ENCODE measurements at places on chromosomes 5 and 9.

- DNase-seq = no peak
Observed at GRCh38 chr9:126328407-126328806, 1.8 kb downstream of the MVB12B start.

DNA sequence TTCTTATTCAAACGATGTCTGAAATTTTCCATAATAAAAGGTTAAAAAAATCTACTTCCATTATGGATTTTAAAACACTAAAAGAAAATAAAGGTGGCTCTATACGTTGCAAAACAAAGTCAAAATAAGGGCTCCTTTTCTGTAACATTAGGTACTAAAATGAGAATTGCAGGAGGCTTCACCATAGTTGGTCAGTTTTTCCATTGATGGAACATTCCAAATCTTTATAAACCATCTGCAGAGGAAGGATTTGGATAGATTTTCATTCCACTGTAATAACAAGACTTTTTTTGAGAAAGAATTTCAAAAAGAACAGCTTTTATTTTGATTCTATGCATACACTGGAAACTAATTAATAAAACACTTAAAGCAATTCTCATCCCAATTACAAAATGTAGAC lies 145.6 kb downstream of the LURAP1L start:
- no peak for DNase-seq

GRCh38 chr5:123176938-123177275 lies 87.9 kb downstream of the PRDM6 start:
- no peak for DNase-seq

- DNase-seq = no peak
Observed at GRCh38 chr5:81115261-81115660, 117.9 kb upstream of the CKMT2 start.

GRCh38 chr9:122031776-122032175 lies 61.3 kb downstream of the TTLL11 start:
- DNase-seq = no peak

DNA sequence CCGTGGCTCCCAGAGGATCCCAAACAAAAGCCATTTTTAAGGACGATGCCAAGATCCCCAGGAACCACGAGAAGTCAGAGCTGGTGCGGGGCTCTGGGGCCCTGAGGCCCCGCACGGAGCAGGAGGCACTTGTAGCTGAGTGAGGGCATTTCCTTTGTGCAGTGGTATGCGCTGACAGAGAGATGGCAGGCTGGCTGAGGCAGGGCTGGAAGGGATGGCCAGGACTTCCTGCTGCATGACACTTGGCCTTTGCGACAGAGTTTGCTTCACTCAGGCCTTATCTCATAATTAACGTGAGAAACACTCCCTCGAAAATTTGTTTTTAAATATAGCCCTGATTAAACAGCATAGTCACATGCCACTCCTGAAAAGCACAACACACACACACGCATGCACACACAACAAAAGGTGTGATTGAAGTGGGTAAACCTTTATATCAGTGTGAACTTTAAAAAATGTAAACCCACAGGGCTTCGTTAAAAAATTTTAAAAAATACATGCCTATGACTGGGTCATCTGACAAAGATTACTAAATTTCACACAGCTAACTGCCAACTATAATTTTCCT lies 536.6 kb downstream of the PDE4D start:
- DNase-seq = no peak

DNA sequence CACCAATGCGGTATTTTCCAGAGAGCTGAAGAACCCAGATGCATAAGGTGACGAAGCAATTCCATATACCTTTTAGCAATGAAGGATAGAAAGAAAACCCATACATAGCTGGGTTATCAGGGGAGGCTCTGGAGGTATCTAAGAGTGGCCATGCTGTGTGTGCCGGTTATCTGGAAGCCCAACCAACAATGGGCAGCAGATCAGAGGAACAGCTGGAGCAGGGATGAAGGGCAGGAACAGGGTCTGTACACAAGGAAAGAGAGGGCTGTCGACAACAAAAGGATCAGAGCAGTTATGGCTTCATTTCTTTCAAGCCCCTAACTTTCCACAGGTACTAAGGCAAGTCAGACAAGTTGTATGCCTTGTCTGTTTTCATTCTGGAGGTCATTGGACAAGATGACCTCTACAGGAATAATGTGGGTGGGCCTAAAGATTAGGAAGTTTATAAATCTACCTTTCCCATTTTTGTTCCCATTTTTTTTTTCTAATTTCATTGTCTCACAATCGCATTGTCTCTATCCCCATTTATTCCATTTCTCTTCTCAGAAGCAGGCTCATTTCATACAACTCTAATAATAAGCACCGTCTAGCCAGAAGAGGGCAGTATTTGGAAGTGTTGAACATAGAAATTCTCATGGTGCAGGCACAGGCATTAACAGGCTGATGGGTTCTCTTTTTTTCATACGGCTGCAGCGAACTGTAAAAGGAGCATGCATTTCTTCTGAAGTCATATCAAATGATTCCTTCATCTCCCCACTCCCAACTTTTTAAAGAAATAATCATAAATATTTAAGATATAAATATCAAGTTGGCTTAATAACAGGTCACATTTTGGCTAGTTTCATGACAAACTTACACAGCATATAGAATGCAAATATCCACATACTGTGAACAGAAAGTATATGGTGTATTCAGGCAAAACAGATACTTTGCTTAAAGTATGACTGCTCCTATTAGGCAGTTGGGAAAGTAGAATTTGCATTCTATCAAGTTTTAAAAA lies 63.5 kb downstream of the ZNF474 start:
- DNase-seq = peak; percentile 7

GRCh38 chr9:118503236-118503635 lies 799.0 kb downstream of the TLR4 start:
- no peak for DNase-seq

Data from CD4-positive, alpha-beta T cell treated with Interleukin-15 for 4 hours (primary cell).